ENCODE measurements at places on chromosomes 1 and 21. TPM values are rescaled to one million over a fixed set of nuclear protein-coding genes. Genes with fewer than 3 reads are reported as not detected.

Gene GSTM1
- 39.0 TPM for total RNA-seq

Gene TCEA3
- 12.9 TPM for total RNA-seq

Gene HES3
- total RNA-seq, result not detected

Gene CLDN17
- not detected for total RNA-seq

Gene SLC25A34
- 6.0 TPM for total RNA-seq

Gene VCAM1
- total RNA-seq, result 0.31 TPM

All from progenitor cell of endocrine pancreas (in vitro differentiated cells).